ENCODE measurements at places on chromosomes 6 and 20.

GRCh38 chr6:145384503-145384902 lies 350.8 kb downstream of the EPM2A start:
- no peak for DNase-seq

- no peak for DNase-seq
Observed at GRCh38 chr6:168606722-168607121, 165.7 kb downstream of the SMOC2 start.

- no peak for DNase-seq
Observed at GRCh38 chr20:21087862-21088540, 18.2 kb downstream of the LINC00237 start.

DNA sequence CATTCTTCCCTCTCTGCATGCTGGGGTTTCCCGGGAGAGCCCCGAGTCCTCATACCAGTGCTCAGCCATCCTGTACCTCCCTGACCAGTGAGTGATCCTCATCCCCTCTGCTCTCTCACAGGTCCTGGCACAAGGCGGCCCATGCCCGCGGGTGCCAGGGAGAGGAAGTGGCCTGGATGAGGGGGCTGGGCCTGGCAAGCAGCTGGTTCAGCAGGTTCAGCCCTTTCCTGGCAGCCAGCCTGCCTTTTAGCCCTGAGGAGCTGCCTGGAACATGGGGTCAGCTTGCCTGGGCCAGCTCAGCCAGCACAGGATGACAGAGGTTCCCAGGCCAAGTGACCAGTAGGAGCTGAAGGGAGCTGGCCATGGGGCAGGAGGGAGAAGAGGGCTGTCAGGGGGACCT lies 10.9 kb downstream of the MOCS1 start:
- DNase-seq: peak; percentile 85

- DNase-seq: peak; percentile 50
Observed at GRCh38 chr6:100892693-100893092, 11.6 kb upstream of the ASCC3 start.

DNA sequence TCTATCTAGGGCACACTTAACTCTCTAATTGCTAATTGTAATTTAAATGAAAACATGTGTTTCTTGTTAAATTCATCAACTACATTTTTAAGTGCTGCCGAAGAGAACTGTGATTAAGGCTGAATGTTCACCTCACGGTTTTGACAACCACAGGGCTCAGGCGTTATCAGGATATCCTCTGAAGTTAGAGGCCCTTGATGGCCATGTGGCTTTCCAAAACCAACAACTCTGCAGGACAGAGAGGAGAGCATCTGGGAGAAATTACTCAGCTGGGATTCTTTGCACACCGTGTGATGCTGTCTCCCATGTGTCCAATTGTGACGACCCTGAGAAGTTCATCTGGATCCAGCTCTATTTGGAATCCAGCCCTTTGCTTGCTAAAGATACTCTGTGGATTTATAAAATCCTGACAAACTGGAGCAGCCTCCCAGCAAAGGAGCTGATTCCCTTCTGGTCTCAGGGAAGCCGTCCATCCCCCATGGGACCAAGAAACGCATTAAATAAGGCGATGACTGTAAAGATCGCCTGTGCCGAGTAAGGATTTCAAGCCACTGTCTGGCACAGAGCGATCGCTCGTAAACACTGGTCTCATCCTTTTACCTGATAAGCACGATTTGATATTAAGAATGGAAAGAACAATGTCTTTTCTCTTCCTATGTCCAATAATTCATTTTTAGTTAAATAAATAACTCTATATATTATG lies 401.1 kb downstream of the CD83 start:
- peak; percentile 85 for DNase-seq

GRCh38 chr6:29553268-29554057 lies 6.1 kb downstream of the UBD start:
- DNase-seq: peak; percentile 53

- no peak for DNase-seq
Observed at GRCh38 chr20:46621492-46621891, 29.8 kb downstream of the SLC13A3 start.

- no peak for DNase-seq
Observed at GRCh38 chr20:59955131-59955796, 3.0 kb upstream of the CDH26 start.

DNA sequence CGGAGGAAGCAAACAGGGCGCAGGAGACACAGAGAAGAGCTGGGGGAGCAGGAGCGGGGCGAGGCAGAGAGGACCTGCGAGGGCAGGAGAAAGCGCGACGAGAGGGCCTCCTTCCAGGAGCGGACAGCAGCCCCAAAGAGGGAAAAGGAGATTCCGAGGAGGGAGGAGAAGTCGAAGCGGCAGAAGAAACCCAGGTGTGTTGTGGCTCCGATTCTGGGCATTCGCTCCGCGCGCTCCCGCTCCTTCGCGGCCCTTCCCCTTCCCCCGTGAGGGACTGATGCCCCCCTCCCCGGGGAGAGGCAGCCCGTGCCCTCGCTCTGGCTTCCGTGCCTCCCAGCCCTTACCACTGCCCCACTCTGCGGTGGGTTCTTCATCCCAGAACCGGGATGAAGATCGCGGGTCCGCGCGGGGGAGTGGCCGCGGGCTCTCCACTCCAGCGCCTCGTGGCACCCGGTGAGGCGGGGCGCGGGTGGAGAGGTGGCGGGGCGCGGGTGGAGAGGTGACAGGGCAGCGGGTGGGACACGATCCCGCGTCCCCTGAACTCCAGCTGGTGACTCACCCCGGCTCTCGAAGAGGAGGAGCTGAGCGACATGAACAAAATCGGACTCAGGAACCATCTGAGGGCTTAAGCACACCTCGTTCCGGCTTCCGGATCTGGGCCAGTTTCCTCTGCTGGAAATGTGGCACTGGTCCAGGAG lies 22.4 kb downstream of the TMC2 start:
- no peak for DNase-seq

- no peak for DNase-seq
Observed at GRCh38 chr6:132259070-132259469, 142.2 kb downstream of the MOXD1 start.

DNA sequence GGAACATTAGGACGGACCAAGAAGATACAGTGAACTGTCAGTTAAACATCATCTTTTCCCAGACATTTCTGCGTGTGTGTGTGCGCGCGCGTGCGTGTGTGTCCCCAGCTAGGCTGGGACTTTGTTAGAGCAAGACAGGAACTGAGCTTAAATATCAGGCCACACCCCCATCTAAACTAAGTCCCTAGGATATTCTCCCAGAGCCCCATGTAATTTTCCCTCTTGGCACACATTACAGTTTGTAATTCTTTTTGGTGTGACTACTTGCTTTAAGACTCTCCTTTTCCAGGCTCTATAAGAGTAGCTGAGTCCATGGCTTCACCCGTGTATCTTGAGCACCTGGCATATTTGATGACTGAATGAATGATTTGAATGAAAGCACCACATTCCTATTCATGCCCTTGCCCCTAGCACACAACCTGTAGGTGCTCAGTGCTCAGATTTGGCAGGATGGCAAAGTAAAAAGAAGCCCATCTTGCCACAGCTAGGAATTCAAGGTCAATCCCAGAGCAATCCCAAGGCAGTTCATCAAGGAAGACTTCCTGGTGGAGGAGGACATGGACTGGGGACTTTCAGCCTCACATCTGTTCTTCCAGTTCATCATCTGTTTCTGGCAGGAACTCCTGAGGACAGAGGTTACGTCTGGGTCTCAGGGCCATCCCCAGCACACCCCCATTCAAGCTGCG lies 69.2 kb downstream of the MRPL14 start:
- DNase-seq: no peak
